Activated naive CD8-positive, alpha-beta T cell treated with anti-CD3 and anti-CD28 coated beads for 36 hours (primary cell): ENCODE measurements at places on chromosomes 6 and 20. TPM values are rescaled to one million over a fixed set of nuclear protein-coding genes. Genes with fewer than 3 reads are reported as not detected.

DNA sequence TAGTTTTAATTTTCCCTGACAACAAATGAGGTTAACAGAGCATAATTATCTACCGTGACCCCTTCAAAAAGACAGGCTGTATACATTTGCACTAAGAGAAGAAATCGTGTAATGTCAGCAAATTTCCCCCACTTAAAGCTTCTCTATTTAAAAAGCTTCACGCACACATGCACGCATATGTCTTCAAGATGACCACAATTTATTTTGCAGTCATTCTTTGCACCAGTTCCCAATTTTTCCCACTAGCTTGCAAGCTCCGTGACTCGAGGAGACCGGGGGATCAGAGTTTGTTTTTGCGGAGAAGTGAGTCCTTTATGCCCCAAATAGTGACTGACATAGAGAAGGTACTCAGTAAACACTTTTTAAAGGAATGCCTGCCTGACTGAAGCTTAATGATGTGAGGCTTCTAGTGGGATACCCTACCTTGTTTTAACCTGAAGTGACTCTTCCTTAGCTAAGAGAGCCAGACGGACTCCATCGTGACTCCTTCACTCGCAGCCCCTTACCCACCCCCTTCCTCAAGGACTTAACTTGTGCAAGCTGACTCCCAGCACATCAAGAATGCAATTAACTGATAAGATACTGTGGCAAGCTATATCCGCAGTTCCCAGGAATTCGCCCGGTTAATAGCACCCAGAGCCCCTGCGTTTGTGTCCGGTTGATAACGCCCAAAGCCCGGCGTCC lies 9.3 kb upstream of the NQO2 start:
- peaks cover 18% of the 10 kb centered on the region for H3K4me1 ChIP-seq
- H3K27me3 ChIP-seq, result no peaks in the 10 kb centered on the region
- H3K36me3 ChIP-seq, result peaks cover 1% of the 10 kb centered on the region
- H3K4me3 ChIP-seq, result peak overlapping the region; percentile 84
- no peak for DNase-seq

- H3K4me3 ChIP-seq, result no peak overlapping the region
- peaks cover 47% of the 10 kb centered on the region for H3K4me1 ChIP-seq
- DNase-seq, result no peak
- H3K27ac ChIP-seq, result peak overlapping the region; percentile 18
- H3K27me3 ChIP-seq, result peaks cover 69% of the 10 kb centered on the region
- H3K36me3 ChIP-seq, result no peaks in the 10 kb centered on the region
Measured at GRCh38 chr6:6516666-6517458, 71.7 kb upstream of the LY86 start.

GRCh38 chr6:470051-470900 lies 78.7 kb downstream of the IRF4 start:
- peaks cover 38% of the 10 kb centered on the region for H3K4me1 ChIP-seq
- DNase-seq, result no peak
- H3K27me3 ChIP-seq, result no peaks in the 10 kb centered on the region

Gene SIGLEC1
- not detected for total RNA-seq
